NCI-H446 (cell line): ENCODE measurements at places on chromosomes 16 and 17.

DNA sequence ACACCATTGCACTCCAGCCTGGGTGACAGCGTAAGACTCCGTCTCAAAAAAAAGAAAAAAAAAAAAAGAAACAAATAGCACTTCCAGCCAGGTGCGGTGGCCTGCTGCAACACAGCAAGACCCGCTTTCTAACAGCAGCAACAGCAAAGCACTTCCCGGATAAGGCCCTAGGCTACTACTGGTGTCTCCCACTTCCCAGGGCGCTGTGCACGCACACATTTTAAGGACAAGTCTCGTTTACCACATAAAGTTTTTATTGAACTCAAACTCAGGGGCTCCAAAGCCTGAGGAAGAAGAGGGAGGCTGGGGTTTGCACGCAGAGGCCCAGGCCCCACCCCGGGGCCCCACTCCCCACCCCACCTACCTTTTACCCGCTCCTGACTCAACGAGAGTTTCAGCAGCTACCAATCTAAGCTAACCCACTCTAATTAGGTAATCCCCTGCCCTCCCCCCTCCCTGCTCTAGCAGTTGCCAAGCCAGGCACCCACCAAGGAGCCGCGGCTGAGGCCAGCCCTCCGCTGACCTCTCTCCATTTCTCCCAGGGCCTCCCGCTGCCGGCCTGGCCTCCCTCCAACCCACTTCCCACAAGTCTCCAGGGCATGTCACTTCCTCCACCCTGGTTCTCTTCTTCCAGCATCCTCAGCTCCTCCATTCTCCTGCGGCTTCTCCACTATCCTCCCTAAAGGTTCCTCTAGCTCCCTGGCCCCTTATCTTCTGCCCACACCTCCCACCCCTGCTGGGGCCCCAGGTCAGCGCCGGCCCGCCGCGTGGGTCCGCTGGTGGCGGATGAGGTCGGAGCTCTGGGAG is 2.4 kb downstream of the ZNF768 start:
- no peak for DNase-seq

- no peak for DNase-seq
These were observed 3.3 kb upstream of the FBXL20 start for GRCh38 chr17:39404542-39405378.

DNA sequence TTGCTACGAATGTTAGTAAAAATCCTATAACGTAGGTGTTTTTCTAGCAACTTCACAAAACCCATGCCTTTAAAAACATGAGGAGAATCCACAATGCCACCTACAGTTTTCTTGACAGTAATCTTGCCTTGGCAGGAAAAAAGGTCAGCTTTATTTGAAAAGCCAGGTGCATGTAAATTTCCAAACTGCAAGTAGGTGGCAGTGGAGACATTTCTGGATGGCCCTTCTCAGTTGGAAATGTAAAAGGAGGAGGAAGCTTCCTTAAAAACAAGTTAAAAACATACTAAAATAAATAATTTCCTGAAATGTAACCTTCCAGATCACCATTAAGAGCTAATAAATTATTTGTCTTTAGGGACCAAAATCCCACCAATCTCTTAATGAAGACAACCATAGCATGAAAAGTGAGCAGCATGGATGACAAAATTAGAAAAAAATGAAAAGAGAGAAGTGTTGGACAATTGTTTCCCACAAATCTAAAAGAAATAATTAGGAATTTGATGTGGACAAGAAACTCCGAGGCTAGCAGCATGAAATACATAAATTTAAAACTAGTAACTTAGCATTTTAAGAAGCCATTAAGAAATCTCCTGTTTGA is 152.2 kb downstream of the SNX11 start:
- no peak for DNase-seq

GRCh38 chr16:87350681-87351319 is 32.8 kb downstream of the FBXO31 start:
- no peak for DNase-seq

- no peak for DNase-seq
These were observed 198.5 kb downstream of the NTN1 start for GRCh38 chr17:9219631-9220397.

- no peak for DNase-seq
These were observed 33.2 kb upstream of the FAM20A start for GRCh38 chr17:68634345-68634876.

DNA sequence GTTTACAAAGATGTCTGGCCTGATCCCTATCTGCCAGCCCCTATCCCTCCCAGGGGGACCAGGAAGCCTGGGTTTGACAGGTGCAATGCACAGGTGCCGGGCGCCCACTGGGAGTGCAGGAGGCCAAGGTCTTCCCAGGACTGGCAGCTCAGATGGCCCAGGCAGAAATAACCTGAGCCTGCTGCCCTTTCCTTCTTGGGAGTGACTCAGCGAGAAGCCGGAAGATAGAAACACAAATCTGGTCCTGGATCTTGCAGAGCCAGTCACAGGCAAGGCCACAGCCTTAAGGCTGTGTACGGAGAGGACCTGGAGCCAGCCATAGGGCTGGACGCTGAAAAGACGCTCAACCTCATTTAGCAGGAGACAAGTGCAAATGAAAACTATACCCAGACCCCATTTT is 27.7 kb downstream of the GPR142 start:
- DNase-seq = no peak

DNA sequence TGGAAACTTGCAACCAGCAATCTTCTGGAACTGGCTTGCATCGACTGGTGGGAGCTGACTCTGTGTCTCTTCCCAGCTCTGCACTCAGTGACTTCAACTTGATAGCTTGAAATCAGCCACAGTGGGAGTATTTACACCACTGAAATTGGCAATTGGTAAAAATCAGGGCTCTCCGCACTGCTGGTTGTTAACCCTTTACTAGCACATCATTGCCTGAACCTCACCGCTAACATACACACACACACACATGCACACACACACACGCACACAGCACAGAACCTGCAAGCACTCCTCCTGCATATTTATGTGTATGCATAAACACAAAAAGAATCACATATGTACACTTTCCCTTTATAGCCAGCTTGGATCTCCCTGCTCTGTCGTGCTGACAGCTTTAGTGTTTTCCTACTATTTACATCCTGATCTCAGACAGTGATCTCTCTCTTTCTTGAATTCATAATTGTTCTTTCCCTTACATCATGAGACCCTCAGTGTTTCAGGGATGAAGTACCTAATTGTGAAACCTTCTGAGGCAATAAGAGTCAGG is 7.9 kb upstream of the TMIGD1 start:
- no peak for DNase-seq
